ENCODE measurements at places on chromosomes 4 and X.

GRCh38 chrX:40151211-40152172 is 53.7 kb upstream of the BCOR start:
- no peak for DNase-seq

DNA sequence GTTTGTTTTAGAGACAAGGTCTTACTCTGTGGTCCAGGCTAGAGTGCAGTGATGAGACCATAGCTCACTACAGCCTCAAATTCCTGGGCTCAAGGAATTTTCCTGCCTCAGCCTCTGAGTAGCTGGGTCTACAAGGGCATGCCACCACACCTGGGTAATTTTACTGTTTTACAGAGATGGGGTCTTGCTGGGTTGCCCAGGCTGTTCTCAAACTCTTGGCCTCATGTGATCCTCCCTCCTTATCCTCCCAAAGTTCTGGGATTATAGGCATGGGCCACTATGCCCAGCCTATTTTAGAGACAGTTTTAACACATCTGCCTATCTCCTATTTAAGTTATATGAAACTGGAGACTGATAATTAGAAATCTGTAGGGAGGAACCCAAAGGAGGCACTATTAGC is 53.8 kb downstream of the SPRY1 start:
- DNase-seq = no peak

- DNase-seq = no peak
Observed at GRCh38 chrX:48598614-48599013, 1.3 kb downstream of the WDR13 start.

DNA sequence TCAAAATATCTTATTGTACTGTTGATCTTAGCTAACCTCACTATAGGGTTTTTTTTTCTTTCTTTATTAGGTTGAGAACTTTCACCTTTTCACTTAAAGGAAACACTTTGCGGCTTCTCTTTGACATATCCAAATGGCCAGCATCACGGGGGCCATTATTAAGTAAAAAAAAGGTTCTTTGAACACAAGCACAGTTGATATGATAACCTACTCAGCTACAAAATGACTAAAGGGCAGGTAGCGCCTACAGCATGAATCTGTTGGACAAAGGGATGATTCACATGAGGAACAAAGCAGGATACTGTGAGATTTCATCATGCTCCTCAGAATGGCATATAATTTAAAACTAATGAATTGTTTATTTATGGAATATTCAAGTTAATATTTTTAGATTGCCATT is 119.6 kb downstream of the CCSER1 start:
- no peak for DNase-seq

GRCh38 chr4:173152104-173152503 is 16.5 kb upstream of the GALNT7 start:
- no peak for DNase-seq

- no peak for DNase-seq
Observed at GRCh38 chr4:6447672-6448171, 24.7 kb downstream of the PPP2R2C start.

- no peak for DNase-seq
Observed at GRCh38 chr4:128357286-128357685, 69.7 kb upstream of the PGRMC2 start.

DNA sequence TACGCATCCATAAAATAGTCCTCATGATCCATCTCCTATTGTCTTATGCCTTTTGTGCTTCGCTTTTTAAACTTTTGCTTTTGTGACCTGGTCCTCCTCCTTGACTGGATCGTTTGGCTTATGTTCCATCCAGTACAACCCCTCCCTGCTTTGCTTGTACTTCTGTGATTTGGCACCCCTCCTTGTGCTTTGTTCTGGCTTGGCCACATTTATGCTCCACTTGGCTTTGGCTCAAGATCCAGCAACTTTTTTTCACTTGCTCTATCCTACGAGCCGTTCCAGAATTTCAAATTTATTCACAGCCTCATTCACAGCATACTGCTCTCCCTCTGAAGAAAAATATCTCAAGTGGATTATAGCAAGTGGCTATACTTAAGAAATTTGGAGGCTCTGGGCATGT is 28.0 kb upstream of the GLRA2 start:
- DNase-seq = no peak

DNA sequence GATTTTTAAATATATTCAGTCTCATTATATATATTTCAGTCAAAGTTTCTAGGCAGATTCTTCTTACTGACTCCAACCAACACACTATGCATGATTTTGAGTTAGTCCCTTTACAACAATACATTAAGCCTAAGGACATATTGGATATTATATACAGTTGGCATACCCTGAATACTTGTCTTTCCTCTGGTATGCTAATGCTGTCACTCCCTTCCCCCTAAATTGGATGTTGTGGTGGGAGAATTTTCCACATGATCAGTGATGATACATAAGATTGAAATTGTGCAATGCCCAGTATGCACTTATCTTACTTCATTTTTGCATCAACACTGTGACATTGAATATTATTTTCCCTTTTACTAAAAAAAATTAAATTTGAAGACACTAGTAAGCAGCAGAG is 935.2 kb downstream of the PCDH7 start:
- DNase-seq = no peak

- DNase-seq = peak; percentile 52
Observed at GRCh38 chr4:100348473-100348872, 158.2 kb upstream of the DDIT4L start.

GRCh38 chr4:103046416-103047290 is 27.1 kb upstream of the SLC9B1 start:
- DNase-seq = peak; percentile 70

- no peak for DNase-seq
Observed at GRCh38 chrX:47186096-47186740, 7.4 kb upstream of the UBA1 start.

GRCh38 chr4:20041839-20042407 is 209.8 kb upstream of the SLIT2 start:
- DNase-seq = no peak

- no peak for DNase-seq
Observed at GRCh38 chr4:830601-831482, 4.9 kb upstream of the CPLX1 start.

DNA sequence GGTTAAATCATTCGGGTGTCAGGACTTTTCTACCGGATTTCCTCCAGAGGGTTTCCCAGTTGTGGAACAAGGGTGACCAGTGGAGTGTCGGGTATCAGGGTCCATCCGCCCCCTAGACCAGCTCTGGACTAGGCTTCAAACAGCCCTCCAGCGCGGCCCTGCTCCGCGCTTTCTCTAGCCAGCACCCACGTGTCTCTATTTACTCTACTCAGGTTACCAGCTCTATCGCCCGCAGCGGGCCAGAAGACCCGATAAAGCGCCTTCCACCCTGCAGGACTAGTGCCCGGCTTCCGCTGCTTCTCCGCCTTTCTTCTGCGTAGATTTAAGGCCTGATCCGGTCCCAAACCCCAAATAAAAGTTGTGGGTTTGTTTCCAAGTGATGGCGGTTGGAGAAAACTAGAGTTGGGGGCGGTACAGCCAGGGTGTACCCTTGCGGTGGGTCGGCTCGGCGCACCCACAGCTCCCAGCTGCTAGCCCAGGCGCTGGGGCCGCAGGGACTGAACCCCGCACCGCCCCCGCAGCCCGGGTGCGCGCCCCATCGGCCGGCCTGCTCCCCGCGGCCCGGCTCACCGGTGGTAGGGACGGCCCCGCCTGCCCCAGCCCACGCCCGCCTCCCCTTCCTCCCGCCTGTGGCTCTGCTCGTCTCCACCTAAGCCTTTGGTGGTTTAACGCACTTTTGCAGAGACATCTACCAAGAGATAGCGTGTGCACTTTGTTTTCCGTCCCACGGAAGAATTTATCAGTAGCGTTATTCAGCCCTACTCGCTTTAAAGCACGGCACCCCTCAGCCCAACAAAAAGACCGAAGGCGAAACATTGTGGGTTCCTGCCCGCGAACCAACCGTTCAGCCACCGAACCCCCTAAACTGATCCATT is 2.1 kb downstream of the LEF1 start:
- peak; percentile 50 for DNase-seq

DNA sequence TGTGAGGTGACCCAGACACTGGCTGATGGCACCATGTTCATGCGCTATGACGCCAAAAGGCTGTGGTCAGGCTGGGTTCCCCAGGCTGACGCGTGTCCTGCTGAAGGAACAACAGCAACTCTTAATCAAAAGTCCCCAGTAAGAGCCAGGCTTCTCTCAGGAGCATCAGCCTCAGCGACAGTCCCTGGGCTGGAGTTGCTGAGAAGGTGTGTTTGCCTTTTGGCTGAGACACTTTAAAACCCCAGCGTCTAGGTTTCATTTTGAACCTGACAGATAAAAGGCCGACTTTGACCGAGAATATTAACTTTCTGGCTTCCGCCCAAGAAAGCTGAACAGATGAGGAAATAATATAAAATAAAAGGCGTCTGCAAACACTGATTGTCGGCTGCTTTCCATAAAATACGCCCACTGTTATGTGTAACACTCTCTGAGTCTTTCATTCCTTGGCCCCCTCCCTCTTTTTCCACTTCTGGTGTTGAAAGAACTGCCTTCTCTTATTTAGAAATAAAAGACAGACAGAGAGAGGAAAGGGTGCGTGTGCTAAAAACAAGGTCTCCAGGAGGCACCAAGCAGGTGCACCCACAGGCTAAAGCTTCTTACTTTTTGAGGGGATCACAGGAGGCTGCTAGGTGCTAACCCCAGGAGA is 373.6 kb downstream of the MID1IP1 start:
- DNase-seq = no peak

DNA sequence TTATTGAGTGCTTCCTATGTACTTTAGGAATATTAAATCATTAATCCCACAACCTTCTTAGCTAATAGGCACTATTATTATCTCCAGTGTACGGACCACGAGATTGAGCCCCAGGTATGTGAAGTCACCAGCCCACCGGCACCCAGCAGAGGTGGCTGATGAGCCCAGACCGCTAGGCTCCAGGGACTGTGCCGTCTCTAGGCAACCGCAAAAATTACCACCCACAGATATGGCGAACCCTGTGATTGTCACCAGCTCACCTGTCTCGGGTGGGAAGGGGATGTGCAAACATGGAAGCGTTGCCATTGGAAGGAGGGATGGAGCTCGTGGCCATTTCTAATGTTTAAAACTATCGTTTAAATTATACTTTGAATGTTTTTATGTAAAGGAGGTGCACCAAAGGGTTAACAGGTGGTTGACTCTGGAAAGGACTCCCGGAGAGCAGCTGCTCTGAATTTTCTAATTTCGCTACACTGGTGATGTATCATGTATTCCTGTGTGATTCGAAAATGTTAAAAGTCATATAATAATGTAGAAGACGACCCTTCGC is 21.0 kb upstream of the JAKMIP1 start:
- no peak for DNase-seq

DNA sequence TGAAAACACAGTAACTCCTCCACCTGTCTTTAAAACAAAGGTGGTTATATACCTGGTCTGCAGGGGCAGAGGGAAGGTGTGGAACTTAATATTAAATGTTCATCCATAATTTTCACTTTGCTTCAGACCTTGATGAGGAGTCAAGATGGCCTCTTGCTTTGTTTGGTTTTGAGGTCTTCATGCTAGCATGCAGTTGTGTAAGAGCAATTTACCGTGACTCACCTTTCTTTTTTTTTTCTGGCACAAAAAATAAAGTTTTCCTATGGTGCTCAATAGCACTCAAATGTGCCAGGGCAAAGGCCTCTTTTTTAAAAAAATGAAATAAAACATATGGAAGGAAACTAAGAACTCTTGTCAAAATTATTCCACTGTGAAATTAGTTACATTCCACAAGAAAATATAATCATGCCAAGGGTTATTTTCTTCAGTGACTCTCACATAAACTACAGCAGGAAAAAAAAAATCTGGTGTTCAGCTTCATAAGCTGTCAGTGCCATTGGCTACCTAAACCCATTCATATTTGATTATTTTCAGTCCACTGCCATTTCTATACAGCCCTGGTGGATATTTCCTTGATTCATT is 128.2 kb downstream of the SLC7A11 start:
- DNase-seq = no peak

GRCh38 chr4:88969271-88969670 is 87.7 kb downstream of the FAM13A start:
- DNase-seq = no peak

- no peak for DNase-seq
Observed at GRCh38 chr4:149223659-149224058, 592.0 kb downstream of the IQCM start.

- DNase-seq = no peak
Observed at GRCh38 chr4:19375931-19376330, 875.8 kb upstream of the SLIT2 start.

DNA sequence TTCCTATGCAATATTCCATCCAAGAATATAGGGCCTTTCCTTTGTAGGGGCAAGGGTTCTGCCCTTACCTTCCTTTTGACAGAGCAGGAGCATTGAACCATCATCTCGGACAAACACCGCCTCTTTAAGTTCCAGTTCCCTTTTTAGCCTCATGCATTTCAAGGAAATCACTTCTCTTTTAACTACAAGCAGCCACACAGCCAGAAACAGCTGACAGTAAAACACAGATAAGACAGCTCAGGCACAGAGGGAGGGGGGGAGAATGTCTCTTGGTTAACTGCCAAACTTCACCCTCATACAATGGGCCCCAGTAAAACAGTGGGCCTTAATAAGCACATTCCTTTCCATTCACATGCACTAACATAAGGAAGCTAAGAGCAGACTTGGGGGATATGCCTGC is 648.3 kb downstream of the GABRG1 start:
- DNase-seq = peak; percentile 26

- no peak for DNase-seq
Observed at GRCh38 chr4:71538528-71538927, 199.7 kb downstream of the SLC4A4 start.

- peak; percentile 9 for DNase-seq
Observed at GRCh38 chrX:20067709-20068561, 48.8 kb downstream of the MAP7D2 start.

DNA sequence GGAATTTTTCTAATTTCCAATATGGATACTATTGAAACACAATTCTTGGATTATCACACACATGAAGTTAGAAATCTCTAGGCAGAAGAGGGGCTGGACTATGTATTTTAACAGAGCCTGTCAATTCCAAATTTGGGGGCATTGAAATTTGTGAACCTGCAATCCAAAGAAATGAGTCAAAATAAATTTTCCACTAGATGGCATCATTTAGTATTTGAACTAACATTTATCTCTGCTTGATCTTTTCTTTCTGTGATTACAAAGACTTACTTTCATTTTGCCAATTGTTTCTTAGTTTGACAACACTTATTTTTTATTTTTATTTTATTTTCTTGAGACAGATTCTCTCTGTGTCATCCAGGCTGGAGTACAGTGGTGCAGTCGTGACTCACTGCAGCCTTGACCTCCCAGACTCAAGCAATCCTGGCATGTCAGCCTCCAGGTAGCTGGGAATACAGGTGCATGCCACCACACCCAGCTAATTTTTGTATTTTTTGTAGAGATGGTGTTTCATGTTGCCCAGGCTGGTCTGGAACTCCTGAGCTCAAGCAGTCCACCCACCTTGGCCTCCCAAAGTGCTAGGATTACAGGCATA is 2.7 kb upstream of the PYURF start:
- DNase-seq = peak; percentile 25

GRCh38 chrX:24465532-24465865 is 413 bp downstream of the PDK3 start:
- DNase-seq = peak; percentile 26

- DNase-seq = no peak
Observed at GRCh38 chrX:13078739-13079444, 34.5 kb upstream of the FAM9C start.

GRCh38 chr4:168265327-168265726 is 53.2 kb downstream of the DDX60 start:
- no peak for DNase-seq

GRCh38 chr4:90012918-90013317 is 114.3 kb upstream of the CCSER1 start:
- no peak for DNase-seq
